ENCODE measurements at places on chromosomes 3 and 15.

DNA sequence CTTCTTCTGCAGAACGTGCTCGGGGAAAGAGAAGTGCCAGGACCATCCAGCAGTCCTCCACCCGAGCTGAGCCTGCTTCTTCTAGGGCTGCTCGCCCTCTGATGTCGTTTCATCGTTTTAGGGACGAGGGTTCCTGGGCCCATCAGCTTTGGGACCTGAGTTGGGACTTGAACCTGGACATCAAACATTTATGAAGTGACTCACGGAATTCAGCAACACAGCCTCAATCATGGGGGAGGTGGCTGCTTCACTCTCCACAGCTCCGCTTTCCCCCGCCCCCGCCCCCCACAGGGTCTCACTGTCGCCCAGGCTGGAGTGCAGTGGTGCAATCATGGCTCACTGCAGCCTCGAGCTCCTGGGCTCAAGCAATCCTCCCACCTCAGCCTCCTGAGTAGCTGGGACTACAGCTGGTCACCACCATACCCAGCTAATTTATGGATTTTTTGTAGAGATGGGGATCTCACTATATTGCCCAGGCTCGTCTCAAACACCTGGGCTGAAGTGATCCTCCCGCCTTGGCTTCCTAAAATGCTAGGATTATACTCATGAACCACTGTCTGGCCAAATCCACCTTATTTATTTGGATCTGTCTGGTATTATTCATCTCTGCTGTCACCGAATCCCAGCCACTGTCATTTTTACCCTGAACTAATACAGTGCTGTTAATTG lies 725 bp upstream of the SCAMP2 start:
- no peak for DNase-seq

GRCh38 chr3:59246719-59247401 lies 197.0 kb upstream of the CFAP20DC start:
- DNase-seq: no peak

DNA sequence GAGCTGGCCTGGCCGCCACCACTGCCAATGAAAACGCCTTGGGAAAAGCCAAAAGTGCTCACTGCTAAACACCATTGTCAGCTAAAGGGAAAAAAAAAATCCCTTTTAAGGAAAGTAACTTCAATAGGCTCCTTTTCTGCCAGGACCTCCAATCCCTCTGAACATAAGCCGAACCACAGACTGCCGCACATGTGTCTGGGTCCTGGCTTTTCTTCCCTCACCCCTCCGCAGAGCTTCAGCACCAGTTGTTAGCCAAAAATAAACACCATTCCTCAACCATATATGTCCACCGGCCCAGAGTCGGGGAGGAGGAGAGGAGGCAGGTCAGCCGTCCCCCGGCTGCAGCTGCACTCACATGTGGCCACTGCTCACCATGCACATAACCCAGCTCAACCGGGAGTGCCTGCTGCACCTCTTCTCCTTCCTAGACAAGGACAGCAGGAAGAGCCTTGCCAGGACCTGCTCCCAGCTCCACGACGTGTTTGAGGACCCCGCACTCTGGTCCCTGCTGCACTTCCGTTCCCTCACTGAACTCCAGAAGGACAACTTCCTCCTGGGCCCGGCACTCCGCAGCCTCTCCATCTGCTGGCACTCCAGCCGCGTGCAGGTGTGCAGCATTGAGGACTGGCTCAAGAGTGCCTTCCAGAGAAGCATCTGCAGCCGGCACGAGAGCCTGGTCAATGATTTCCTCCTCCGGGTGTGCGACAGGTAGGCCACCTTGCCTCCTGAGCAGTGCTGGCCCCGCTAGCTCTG lies at the start of gene FBXL22:
Gene FBXL22 (plus strand): TSS at position 350 of the 753 bp plus-strand sequence. CDS start 6 bp downstream, at position 356.
- no peak for DNase-seq

GRCh38 chr15:65525622-65526021 lies 4.6 kb upstream of the HACD3 start:
- DNase-seq: no peak

DNA sequence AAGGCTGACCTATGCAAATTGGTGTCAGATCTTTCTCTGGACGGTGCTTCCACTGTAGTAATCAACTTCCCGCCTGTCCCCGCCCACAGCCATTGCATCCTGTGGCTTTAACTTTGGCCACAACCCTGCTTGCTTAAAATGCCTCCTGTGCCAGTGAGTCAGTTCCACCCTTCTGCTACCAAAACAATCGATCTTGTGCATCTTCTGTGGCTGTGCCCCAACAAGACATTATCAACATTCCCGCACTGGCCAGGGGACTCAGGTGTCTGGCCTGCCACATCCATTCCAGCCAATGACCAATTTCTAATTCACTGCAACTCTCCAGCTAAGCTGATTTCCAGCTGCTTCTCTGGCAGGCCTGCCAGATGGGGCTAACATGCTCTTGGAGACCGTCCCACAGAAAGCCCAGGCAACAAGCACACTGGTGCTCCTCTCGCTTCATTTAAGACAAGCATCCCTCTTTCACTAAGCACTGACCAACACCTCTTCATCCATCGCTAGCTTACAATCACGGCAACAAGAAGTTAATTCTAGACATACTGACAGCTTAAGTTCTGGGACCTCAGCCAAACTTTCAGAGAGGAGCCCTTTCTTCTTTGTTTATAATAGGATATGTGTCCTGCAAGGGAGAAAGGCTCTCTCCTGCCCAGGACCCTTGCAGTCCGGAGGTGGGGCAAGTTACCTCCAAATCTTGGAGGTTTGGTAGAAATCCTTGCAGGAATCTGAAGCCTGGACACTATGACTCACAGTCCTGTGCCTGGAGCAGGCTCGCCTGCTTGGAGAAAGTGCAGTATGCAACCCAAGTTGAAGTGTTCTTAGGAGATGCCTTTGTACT lies 6.7 kb downstream of the CA12 start:
- peak; percentile 43 for DNase-seq

- DNase-seq: no peak
These were observed 36.2 kb downstream of the ZPLD1 start for GRCh38 chr3:102471001-102471400.

GRCh38 chr15:50390554-50391264 lies 33.5 kb upstream of the USP8 start:
- no peak for DNase-seq

DNA sequence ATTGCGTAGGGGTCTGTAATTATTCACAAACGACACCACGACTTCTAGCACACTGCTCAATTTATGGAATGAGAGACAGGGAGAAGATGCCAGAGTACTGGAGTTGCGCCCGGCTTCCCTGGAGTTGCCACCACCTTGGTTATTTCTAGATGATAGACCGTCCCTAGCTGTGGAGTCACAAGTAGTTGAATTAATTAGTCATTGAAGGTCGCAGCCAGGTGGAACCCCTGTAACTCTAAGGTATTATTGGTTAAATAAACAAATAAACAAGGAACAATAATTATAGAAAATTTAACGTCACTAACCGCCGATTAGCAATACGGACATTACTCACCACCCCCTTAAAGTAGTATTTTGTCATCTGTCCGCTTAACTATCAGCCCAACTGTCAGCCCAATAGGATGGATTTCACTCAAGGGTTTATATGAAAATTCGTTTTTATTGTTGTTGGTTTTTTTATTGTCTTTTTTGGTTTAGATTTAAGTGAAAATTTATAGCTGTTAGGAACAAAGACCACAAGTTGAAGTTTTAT lies 911 bp upstream of the AZI2 start:
- no peak for DNase-seq

DNA sequence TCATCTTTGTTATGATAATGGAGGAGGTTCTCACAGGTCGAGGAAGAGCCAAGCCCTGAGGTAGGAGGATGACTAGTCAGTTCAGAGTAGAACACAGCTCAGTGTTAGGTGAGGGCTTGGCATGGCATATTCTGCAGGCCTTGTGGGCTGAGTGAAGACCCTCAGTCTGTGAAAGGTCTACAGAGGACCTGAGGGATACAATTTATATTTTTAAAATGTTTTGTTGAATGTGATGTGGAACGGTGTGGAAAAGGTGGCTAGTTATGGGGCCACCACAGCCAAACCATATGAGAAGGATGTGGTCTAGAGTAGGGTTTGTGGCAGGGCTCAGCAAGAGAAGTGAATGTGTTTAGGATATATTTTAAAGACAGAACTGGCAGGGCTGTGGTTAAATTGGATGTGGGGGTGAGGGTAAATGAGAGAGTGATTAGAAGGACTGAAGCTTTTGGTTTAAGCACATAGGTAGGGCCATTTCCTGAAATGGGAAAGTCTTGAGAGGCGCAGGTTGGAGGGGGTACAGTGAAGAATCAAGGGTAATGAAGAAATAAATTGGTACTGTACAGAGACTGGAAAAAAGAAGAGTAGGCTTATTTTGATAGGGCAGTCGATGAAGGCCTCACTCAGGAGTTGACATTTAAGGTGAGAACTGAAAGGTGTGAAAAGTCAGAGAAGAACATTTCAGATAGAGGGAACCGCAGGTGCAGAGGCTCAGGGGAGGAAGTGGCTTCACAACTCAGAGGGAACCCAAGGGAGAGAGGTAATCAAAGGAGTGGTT lies 60.5 kb downstream of the SPTSSB start:
- DNase-seq: no peak

GRCh38 chr3:34504775-34505174 lies 706.3 kb downstream of the PDCD6IP start:
- no peak for DNase-seq

DNA sequence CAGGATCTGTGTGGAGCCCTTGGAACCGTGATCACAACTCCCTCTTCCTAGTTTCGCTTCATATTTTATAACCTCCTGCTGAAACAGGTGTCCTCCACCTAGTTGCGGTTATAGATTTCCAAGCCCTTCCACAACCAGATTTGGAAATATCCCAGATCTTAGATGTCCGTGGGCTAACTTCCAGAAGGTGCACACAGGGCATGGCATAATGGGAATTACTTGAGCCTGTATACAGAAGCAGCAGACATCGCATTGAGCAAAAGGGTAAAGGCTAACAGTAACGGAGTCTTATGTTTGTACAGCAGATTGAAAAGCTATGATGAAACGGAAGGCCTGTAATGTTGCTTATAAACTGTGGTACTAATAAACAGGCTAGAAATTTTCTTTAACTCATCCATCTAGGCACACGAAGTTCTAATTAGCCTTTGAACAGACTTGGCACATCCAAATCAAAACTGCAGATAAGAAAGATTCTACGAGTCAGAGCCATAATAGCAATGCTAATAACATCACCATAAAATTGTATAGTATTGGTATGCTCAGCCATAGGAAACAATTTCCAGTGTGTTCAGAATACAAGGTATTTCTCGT lies 1.2 kb upstream of the USF3 start:
- peak; percentile 57 for DNase-seq

DNA sequence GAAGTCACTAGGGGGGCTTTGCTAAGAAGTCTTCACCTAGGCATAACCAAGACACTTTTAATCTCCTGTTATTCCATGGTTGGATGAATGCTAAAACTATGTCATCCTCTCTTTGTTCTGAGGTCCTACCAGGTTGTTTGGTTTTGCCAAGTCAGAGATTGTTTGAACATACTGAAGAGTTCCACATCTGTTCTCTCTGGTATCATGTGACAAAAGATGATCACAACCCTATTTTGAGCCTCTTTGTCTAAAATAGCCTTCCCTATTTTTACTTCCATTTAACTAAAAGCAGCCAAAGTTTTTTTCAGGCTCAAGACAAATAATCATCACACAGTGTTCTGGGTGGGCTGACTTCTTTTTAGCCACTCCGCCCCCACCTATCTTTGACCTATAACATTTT lies 218.4 kb upstream of the LMCD1 start:
- DNase-seq: no peak

DNA sequence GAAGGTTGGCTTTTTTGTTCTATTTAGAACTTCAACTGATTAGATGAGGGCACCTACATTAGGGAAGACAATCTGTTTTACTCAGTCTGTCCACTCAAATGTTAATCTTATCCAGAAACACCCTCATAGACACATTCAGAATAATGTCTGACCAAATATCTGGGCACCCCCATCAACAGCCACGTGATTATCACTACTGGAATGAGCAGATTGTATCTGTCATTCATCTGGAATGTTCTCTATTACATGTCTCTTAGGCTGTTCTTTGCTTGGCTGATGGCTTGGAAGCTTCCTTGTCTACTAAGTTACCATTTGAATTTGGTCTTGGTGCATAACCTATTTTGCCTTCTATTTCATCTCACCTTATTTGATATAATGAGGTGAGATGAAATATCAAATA lies 15.7 kb upstream of the LRRC58 start:
- no peak for DNase-seq

GRCh38 chr3:25165306-25165705 lies 262.8 kb upstream of the RARB start:
- no peak for DNase-seq

DNA sequence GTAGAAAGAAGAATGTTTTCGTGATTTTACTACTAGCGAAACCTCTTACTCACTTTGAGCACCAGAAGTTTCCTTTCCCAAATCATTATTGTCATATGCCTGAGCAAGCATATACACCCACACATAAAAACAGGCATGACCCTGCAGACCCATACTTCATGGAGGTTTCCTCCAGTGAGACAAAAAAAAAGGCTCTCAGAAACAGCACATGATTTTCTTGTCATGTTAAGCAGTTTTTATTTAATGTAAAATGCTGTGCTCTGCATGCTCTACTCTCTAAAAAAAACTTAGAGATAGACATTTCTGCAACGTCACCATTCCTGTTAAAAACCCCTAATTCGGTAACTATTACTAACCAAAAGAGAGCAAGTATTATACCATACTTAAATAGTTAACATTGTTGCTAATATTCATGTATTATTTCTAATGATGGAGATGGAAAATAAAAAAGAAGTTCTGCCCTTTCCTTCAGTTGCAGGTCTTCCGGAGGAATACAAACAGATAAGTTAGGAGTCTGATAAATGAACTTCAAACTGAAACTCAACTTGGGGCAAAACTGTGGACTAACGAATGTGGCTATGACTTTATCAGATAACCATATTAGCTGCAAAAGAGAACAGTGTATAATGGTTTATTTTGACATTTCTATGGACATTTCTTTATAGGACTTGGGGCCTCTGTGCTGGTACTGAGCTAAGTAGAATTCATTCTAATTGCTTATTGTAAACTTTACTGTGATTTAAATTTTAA lies 15.9 kb downstream of the CD200R1 start:
- DNase-seq: no peak

DNA sequence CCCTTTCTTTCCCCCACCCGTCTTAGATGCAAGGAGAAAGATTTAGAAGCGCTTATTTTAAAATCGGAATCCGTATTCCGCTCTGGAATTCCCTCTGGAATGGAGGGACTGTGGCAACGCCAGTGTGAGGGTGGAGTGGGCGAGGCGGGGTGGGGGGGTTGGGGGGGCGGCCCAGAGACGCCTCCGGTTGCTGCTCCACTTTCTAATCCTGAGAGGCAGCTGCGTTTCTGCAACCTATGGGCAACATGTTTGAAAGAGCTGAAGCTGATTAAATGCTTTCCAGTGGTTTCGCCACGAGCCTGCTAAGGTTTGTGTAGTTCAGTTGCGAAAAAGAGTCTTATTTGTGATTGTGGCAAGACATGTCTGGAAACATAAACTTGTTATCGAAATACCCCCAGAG lies at the start of gene CCK:
Gene CCK (minus strand): TSS at position 101 of the 400 bp plus-strand sequence. CDS start 2,555 bp downstream, outside the sequence.
- no peak for DNase-seq

GRCh38 chr3:136294176-136294575 lies 44.0 kb downstream of the PCCB start:
- DNase-seq: no peak

GRCh38 chr3:107367353-107367752 lies 9.9 kb upstream of the CCDC54 start:
- no peak for DNase-seq

- DNase-seq: no peak
These were observed 31.4 kb downstream of the KCNMB2 start for GRCh38 chr3:178567611-178568010.

Measured in amygdala (tissue), 56 donors.